ENCODE measurements at places on chromosomes 5 and 9.

DNA sequence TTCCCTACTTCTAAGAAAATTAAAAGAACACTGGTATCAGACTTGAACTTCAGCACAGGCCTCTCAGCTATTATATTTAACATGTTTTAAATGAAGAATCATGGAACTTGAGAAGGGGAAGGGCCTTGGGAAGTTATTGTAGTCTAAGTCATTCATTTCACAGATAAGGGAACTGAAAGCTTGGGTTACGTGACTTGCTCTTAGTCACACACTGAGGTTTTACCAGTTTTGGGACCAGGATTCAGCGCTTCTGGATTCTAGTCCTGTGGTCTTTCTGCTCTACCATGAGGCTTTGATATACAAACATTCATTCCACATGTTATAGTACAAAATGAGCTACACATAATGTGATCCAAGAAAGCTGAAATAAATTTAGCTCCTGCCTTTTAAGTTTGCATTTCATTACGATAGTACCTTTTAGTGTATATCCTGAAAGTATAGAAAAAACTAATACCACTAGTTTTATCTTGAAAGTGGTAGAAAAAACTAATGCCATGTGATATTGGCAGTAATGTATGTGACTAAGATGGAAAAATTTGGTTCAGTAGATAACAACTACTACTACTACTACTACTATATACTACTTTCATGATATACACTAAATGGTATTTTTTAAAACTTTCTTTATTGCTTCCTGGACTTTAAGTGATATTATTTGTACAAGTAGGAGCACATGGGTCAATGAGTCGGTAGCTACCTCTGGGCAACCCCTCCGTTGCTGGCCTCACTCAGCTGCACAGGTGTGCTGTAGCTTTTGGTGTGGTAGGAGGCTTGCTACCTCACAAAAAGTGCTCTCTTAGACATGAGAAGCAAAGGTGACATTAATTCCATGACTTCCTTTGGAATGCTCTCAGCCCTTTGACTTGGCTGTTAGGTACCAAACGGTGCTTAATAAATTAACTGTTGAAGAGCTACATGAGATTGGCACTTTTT is 40.7 kb downstream of the F2RL2 start:
- peak; percentile 61 for DNase-seq

DNA sequence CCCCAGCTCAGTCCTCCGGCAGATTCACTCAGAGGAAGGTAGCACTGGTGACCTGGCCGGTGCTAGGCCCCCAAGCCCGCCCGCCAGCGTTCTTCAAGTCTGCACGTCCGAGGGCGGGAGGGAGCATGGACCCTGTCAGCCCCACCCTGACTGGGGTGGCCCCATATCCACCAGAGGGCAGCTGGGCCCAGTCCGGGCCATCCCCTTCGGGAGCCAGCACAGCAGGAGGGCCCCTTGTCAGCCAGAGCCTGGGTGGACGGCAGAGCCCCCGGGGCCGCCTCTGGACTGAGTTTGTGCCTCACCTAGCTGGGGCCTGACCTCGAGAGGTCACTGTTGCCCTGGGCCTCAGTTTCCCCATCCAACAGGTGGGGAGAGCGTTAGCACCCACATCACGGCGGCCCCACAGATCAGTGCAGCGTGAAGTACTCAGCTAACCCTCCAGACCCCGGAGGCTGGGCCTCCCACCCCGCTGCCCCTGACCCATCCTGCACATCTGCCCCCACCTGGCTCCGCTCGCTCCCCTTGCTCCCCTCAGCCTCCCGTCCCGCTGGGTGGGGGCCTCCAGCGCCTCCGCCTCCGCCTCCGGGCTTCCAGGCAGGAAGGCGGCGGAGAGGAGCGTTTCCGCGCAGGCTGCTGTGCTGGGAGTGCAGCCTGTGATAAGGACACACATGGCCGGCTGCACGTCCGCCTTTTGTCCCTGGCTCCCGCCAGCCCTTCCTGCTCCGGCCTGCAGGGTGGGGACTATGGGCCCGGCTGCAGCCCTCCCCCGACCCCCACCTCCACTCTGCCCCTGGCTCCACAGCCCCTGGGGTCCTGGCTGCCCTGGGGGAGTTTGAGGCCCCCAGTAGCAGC is 16.6 kb upstream of the EGFL7 start:
- no peak for DNase-seq

DNA sequence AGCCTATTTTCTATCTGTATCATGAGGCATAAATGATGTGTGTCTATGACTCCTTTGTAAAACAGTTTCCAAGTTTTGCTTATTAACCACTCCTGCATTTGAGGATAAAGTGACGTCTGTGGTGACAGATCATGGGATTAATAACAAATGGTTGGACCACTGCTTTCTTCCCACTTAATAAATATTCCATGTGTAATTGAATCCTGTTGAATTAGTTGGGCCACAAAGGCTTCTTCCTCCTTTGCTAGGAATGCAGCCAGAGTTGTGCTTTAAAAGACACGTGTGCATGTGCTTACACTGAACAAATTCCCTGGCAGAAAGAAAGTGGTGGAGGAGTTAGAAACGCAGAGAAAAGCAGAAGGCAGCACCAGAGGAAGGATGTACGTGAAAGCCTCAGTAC is 150.2 kb downstream of the ACTBL2 start:
- no peak for DNase-seq

- DNase-seq, result no peak
These were observed 51.9 kb downstream of the SLIT3 start for GRCh38 chr5:169248996-169249395.

- DNase-seq, result no peak
These were observed 60.7 kb downstream of the COL27A1 start for GRCh38 chr9:114216081-114216480.

DNA sequence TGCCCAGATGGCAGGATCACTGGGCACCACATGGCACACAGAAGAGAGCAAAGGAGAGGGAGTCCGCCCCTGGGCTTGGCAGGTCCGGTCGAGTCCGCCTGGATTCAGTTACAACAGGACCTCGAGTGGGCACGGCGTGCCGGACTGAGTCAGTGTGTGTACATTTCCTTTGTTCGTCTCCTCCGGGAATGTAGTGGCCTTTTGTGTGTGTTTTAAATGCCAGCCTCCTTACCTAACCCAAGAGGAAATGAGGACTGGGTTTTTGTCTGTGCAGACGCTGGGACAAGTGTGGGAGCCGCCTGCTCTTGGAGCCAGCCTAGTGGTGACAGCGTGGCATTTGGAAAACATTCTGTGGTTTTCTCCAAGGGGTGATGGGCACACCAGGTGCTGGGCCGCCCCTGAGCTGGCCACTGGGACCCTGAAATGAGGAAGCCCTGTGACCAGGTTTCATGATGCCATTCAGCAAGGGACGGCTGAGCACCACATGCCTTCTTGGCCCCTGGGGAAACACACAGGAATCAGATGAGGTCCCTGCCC is 9.6 kb downstream of the NEK6 start:
- DNase-seq, result peak; percentile 88

GRCh38 chr5:115785381-115786065 is 30.9 kb downstream of the CDO1 start:
- DNase-seq, result no peak

GRCh38 chr9:131873335-131873734 is 133.5 kb upstream of the RAPGEF1 start:
- no peak for DNase-seq

- DNase-seq, result no peak
These were observed 34.8 kb upstream of the HRH2 start for GRCh38 chr5:175623088-175623487.

- DNase-seq, result no peak
These were observed 77.0 kb downstream of the GNAQ start for GRCh38 chr9:77954666-77955015.

DNA sequence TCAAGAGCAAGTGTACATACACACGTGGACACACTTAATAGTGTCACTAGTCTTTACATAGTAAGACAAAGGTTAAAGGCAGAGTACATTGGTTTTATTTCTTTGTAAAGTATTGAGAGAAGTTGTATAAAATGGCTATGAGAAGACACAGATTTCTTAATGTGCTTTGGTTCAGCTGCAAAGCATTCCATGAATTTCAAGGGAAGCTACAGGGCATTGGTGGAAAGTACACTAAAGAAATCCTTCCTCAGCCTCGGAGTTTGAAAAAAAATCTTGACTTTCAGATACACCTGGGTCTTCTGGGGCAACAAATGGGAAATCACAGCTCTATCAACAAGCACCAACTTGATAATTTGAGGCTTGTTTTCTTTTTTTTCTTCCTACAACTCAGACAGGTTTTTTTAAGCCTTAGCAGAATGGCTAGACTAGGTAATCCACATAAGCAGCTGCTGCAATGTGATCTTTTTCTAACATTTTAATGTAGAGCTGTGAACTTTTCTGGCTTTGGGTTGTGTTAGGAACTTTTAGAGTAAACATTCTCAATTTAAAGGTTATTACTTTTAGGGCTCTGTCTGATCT is 140.4 kb upstream of the FST start:
- no peak for DNase-seq

DNA sequence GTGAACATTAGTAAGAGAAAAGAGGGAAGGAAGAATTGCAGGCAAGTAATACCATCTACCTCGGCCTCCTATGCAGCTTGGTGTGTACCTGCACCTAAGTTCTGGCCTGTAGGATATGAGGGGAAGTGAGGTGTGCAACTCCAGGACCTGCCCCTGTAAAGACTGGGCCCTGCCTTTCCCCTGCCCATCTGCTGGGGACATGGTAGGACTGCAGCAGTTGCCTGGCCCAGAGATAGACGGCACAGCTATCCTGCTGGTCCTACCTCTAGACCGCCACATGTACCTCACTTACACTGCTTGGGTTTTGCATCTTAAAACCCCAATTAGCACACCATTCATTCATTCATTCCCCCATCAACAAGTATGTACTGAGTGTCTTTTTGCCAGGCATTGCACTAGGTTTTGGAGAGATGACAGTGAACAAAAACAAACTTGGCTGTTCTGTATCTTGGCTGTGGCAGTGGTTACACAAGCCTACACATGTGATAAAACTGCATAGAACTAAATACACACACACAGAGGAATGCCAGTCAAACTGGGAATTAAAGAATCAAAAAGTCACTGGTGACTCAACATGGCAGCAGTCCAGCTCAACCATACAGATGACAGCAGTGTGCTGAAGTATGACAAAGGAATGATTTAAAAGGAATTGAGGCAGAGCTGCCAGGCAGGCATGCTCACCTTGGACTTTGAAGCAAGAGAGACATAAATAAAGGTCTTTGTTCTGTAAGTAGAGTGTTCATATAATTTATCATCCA is 23.3 kb upstream of the MGAT1 start:
- peak; percentile 99 for DNase-seq

DNA sequence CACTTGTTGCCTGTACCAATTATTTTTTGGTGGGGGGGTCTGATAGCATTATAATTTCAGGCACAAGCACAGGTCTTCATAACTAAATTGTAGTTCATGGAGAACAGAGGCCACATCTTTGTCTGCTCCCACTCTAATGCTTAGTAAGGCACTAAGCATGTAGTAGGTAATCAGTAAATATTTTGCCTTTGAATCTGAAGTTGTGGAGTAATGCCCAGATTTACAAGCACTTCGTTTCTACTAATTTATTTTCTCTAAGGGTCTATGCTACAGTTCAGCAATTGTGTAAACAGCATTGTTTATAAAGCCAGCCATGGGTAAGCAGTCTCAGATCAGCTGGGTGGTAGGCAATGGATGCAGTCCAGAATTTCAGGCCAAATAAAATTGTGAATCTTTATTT is 78.6 kb downstream of the GRIA1 start:
- no peak for DNase-seq

DNA sequence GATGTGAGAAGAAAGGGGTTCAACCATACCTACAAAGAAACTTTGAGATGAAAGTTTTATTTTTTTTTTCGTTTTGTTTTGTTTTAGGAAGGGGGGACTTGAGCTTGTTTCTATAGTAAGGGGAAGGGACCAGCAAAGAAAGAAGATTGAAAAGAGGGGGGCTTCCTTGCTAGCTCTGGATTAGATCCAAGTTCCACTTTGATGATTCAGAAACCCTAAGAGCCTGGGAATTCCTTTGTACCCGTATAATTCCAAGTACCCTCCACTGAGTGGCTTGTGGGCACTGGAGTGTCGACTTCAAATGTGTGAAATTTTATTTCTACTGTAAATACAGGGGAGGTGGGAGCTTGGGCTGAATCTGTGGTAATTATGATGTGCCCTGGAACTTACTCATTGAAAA is 10.9 kb downstream of the MAMDC2 start:
- no peak for DNase-seq

DNA sequence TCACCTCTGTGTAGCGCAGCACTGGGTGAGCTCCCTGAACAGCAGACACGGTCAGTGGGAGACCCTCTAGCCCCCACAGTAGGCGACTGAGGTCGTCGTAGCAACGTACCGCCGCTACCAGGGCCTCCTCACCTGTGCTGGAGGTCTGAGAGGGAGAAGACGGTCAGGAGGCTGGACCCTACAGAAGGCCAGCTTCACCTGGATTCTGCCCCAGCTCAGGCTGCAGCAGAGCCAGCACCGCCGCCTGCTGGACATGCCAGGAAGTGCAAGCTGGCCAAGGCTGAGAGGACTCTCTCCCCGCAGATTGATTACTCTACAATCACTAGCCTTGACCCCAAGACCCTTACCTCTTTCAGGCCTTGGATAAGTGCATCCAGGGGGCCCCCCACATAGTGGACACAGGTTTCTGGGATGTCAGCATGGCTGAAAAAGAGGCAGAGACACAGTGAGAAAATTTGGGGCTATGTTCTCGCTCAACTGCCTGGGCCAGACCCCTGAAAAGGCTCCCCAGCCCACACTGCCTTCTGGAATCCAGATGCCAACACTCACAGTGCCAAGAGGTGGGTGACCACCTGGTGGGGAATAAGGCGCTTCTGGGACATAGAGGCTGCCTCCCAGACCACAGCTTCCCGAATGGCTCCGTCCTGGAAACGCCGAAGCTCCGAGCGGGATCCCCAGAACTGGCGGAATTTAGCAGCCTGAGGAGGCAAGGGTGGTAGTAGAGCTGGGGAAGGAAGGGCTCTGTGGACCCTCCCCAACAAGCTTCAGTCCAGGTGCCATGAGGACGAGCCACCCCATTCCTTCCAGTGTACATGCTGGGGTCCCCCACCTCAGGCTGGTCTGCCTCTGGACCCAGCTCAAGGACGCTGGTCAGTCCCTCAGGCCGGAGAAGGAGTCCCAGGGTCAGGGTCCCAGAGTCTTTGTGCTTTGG is 6.9 kb downstream of the NOL6 start:
- peak; percentile 59 for DNase-seq

DNA sequence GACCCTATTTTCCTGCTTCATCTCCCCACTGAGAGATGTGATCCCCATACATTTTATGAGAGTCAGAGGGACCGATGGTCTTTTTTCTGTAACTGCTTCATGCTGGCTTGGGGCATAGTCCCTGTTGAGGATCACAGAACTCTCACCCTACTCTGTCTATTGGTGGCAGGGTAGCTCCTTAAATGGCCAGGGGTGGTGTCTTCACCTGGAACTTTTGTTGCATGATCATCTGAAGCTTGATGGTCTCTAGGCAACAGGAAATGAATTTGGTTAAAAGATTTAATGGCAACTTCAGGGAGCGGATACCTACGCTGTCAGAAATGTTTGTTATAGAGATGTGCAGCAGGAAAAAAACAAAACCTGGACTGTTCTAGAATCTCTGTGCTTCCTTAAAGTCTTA is 87.0 kb upstream of the GLIS3 start:
- peak; percentile 13 for DNase-seq

GRCh38 chr5:52802272-52802973 is 14.7 kb downstream of the ITGA1 start:
- no peak for DNase-seq

GRCh38 chr5:64834611-64835010 is 65.9 kb downstream of the CWC27 start:
- DNase-seq, result no peak
